ENCODE measurements at places on chromosomes 2 and 18.

GRCh38 chr2:220273082-220273481, 645.7 kb downstream of the SLC4A3 start:
- no peak for DNase-seq

GRCh38 chr2:236338495-236339184, 74.4 kb upstream of the ASB18 start:
- DNase-seq: no peak

- no peak for DNase-seq
These were observed 380.2 kb downstream of the TXNL1 start for GRCh38 chr18:56258178-56258577.

GRCh38 chr2:34161549-34161948, 562.5 kb upstream of the FAM98A start:
- peak; percentile 9 for DNase-seq

- DNase-seq: no peak
These were observed 21.0 kb downstream of the SMAD2 start for GRCh38 chr18:47909484-47909883.

- no peak for DNase-seq
These were observed 30.5 kb upstream of the SNORC start for GRCh38 chr2:232839411-232840079.

- DNase-seq: peak; percentile 86
These were observed 11.5 kb downstream of the GNLY start for GRCh38 chr2:85705680-85706039.

GRCh38 chr2:137888845-137889244, 75.4 kb upstream of the HNMT start:
- DNase-seq: peak; percentile 17

GRCh38 chr2:46297546-46298271, 502 bp downstream of the EPAS1 start:
- DNase-seq: peak; percentile 91

DNA sequence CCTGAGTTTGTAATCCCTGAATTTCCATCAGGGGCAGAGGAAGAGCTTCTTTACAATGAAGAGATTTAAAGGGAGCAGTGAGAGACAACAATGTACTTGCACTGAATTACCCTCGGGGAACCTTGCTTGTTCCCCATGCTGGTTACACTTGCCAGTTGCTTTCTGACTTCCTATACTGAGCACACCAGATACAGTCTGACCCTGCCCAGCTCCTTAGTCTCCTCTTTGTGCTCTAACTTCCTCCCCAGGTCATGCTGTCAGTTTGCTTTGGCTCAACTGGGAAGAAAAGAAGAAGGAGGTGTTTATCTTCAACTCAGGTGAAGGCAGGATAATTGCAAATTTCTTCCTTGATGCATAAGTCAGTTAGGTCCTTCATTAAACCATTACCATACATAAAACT, 658.4 kb downstream of the NYAP2 start:
- DNase-seq: no peak

GRCh38 chr2:101706121-101706818, 8.8 kb downstream of the MAP4K4 start:
- no peak for DNase-seq

DNA sequence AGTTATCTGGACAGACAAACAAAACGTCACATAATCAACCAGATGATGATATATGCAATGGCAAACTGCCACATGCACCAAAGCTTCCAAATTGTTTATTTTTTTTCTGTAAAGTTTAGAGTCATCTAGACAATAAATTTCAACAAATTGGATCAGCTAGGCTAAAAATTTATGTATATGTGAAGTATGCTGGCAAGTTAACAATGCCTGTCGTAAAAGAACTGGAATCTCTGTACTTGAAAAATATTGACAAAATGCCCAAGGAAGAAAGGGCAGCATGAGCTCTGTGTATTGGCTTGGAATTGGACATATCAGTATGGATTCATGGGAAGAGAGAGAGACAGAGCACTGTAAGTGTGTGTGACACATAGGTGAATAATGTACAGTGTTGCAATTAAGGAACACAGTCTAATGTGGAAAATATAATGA, 309.8 kb downstream of the ERBB4 start:
- peak; percentile 2 for DNase-seq

- no peak for DNase-seq
These were observed 461.5 kb downstream of the IRS1 start for GRCh38 chr2:226337941-226338600.

DNA sequence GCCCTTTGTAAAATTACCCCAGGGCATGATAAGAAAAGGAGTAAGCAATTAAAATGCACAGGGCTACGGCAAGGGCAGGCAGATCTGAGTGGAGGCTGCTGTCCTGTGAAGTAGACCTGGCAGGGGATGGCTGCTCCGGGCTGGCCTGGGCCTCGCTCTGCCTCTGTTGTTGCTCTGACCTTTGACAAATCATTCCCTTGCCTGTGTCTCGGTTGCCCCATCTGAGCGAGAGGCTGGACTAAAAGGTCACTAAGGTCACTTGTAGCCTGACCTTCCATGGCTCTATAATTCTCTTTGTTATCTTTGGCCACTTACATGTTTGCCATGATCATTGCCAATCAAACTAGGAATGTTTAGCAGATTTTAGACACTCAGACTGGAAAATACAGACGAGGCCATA, 118.1 kb downstream of the KLHL29 start:
- DNase-seq: no peak

DNA sequence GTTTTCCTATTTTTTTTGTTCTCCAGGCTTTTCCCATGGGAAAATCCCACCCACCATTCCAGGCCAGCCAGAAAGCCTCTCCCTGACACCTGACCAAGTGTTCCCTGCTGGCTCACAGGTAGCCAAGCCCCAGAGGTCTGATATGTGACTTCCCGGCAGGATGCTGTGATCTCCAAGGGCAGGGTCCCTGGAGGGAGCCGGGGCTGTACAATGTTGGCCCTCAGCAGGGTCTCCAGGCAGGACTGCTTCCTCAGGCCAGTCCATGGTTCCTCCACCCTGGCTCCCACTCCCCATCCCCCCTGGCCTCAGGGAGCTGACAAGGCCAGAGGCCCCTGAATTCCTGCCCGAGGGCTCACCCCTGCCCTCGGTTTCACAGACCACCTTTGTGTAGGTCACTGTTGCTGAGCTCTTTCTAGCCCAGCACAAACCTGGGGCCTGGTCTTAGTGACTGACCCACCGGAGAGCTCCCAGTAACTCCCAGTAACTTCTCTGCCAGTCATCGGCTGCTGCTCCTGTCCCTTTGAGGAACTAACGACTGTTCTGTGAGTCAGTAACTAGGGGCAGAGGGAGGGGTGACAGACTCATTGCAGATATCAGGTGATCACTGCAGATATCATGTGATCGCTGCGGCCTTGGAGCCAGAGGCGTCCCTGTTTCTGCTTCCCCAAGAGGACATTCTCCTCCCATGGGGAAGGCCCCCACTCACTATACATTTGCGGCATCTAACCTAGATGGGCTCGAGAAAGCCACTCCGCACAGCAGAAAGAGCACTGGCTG, 38.7 kb downstream of the SDC1 start:
- no peak for DNase-seq

- peak; percentile 44 for DNase-seq
These were observed 114.7 kb downstream of the DNAH6 start for GRCh38 chr2:84631047-84631446.

- DNase-seq: no peak
These were observed 54.8 kb downstream of the KCNS3 start for GRCh38 chr2:17933256-17933655.

GRCh38 chr2:104443145-104443544, 410.8 kb upstream of the POU3F3 start:
- DNase-seq: no peak

- no peak for DNase-seq
These were observed 119.1 kb upstream of the KLF7 start for GRCh38 chr2:207284556-207285472.

- DNase-seq: no peak
These were observed 59.7 kb downstream of the PAX3 start for GRCh38 chr2:222239091-222239490.

DNA sequence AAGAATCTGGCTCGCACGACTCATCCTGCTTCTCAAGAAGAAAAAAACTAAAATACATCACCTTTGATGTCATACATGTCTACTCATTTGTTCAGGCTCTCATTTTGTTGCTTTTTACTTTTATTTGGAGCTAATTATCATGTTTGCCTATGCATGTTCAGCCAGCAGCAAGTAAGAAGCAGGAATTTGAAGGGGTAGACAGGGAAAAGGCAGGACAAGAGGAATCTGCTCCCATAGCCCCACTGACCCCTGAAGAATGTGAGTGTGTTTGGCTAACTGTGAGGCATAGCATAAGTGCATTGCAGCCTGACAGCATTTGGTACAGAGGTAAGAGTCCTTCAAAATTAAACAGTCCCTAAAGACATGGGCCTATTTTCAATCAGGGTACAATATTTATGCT, 72.7 kb downstream of the NYAP2 start:
- DNase-seq: no peak
